Fibroblast of gingiva (primary cell): ENCODE measurements at places on chromosomes 1 and 21.

DNA sequence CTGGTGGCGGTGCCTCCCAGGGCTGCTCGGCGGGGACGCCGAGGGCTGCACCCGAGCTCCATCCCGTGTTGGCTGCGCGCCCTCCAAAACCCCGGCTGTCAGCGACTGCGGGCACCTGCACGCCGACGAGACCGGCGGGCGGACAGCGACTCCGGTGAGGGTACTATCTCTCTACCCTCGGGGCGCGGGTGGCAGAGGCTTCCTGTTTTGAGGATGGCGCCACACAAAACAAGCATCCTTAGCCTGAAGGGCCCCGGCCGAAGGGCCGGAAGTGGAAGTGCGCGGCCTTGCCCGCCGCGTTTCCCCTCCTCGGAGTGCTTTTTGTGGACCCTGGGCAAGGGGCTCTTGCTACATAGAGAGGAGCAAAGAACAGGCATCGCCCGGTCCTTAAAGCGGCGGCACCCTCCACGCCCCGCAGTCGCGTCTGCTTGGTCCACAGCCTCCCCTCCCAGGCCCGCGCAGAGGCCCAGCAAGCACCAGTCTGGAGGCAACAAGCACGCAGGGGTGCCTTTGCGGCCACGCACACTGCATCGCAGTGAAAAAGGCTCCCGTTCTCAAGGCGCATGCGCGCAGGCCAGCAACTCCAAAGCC is 561 bp upstream of the COQ8A start:
- no peak for DNase-seq

- DNase-seq = peak; percentile 32
Observed at GRCh38 chr1:202567738-202568137, 142.5 kb downstream of the SYT2 start.

DNA sequence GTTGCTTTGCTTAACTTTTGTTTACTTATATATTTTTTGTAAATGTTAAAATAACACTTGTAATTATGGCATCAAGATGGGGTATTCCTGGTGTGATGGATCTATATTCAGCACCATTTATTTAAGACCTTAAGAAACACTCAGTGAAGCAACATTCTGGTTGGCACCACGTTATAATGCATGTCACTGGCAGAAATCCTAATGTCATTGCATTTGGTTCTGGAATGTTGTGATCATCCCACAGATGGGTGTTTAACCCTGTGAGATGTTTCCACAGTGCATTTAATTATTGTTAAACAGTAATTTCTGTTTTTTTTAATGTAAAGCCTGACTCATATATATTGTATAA is 116.5 kb downstream of the NOS1AP start:
- no peak for DNase-seq

GRCh38 chr1:225937048-225937968 is 3.7 kb downstream of the LEFTY2 start:
- no peak for DNase-seq

DNA sequence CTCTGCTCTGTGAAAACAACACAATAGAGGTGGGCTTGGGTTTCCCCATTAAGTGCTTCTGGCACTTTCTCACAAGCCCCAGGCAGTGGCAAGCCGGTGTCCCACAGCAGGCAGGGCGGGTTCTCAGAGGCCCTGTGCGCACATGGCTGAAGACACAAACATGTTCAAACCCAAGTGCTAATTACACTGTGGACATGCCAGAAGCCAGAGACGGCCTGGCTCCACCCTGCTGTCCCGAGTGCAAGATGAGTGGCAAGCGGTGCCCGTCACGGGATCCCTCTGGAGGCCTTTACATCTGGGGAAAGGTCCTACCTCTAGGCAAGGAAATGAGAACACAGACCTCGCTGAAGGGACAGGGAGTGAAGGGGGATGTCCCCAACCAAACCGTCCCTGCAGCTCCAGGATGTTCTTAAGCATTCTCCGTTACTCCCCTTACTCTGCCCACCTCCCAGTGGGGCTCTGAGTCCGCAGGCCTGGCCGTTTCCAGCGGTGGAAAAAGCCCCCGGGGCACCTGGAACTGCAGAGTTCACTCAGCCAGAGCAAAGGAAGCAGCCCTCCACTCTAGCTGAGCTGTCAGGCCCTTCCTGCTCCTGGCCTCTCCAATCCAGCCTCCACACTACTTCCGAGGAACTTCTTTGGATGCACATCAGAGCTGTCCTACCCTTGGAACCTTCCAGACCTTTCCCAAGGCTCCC is 57.4 kb downstream of the SLC66A1 start:
- DNase-seq = no peak

DNA sequence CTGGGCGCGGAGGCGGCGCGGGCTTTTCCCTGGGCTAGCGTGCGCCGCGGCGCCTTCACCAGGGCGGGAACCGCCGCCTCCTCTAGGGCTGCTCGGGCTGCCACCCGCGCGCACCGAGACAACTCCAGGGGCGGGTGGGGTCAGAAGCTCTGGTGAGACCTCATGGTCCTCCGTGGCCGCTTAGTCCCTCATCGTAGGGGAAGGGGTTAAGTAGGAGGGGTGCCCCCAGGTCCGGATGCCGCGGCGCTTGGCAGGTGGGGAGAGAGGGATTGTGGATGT is 559 bp downstream of the SERTAD4 start:
- no peak for DNase-seq

- DNase-seq = no peak
Observed at GRCh38 chr1:54223441-54224202, 23.7 kb downstream of the MRPL37 start.

DNA sequence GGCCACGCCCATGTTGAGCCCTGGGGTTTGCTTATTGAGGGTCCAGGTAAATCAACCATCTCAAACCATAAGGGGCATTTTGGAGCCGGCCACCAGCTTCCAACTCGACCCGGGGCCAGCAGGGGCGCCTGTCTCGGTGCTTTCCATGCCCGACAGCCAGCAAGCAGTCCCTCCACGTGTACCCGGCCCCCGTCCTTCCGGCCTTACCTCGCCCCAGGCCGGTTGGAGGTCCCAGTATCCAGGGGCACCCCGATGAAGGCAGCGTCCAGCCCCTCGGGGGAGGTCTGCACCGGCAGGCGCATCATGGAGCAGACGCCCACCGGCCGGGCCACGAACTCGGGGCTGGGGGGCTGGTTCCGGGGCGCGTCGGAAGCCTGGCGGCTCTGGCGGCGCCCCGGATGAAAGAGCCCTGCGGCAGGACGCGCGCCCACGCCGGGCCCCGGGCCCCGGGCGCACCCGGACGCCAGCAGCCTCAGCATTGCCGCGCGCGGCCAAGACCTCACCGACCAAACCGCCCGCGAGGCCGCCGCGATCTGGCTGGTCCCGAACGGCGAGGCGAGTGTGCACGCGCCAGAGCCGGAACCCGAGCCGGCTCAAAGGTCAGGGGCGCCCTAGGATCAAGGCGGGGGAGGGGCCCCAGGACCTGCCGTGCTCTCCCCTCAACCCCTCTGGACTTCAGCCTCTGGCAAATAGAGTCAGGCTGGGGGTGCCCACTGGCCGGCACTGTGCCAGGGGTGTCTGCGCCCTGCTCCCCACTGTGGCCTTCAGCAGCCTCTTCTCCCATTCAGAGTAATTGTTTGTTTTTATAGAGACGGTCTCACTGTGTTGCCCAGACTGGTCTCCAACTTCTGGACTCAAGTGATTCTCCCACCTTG is at the start of gene AGMAT:
Gene AGMAT (minus strand): TSS at position 563 of the 875 bp plus-strand sequence. CDS start 84 bp downstream, at position 479.
- no peak for DNase-seq

GRCh38 chr1:169648709-169649108 is 18.8 kb upstream of the SELP start:
- no peak for DNase-seq

GRCh38 chr1:224524679-224525078 is 90.1 kb upstream of the WDR26 start:
- DNase-seq = no peak

- no peak for DNase-seq
Observed at GRCh38 chr1:242871471-242872030, 347.1 kb upstream of the PLD5 start.

- DNase-seq = no peak
Observed at GRCh38 chr21:20998456-20998789, 214 bp downstream of the NCAM2 start.

GRCh38 chr1:239719642-239720258 is 333.4 kb downstream of the CHRM3 start:
- no peak for DNase-seq

- DNase-seq = no peak
Observed at GRCh38 chr1:84919461-84919970, 26.5 kb upstream of the LPAR3 start.

- DNase-seq = no peak
Observed at GRCh38 chr1:20998826-20999225, 177.9 kb downstream of the EIF4G3 start.

- DNase-seq = peak; percentile 65
Observed at GRCh38 chr21:44924606-44925377, 4.1 kb upstream of the ITGB2 start.

DNA sequence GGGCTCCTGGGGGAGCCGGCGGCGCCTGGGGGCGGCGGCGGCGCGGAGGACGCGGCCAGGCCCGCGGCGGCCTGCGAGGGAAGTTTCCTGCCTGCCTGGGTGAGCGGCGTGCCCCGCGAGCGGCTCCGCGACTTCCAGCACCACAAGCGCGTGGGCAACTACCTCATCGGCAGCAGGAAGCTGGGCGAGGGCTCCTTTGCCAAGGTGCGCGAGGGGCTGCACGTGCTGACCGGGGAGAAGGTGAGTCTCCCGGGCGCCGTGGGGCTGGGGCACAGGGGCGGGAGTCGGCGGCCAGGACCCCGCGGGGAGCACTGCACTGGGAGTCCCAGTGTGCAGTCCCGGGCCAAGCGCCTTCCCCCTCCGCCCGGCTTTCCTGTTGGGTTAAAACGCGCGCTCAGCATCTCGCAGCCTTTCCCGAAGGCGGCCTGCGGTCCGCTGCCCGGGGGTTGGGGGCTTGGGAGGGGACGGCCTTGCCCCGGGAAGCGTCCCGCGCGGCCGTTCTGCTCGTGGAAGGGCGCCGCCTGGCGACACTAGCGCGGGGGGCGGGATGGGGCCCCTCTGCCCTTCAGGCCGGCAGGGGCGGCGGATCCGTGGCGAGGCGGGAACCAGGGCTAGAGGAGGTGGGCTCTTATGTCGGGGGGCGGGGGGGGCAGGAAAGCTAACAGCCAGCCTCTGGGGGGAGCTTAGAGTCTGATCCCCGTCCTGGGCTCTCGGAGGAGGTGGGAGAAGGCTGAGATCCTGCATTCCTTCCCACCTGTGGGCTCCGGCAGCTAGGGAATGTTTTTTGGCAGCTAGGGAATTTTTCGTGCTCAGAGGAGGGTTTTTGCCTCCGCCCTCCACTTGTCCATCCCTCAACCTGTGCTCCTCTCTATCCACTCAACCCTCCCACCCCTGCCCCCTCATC is 1.1 kb downstream of the HUNK start:
- no peak for DNase-seq

DNA sequence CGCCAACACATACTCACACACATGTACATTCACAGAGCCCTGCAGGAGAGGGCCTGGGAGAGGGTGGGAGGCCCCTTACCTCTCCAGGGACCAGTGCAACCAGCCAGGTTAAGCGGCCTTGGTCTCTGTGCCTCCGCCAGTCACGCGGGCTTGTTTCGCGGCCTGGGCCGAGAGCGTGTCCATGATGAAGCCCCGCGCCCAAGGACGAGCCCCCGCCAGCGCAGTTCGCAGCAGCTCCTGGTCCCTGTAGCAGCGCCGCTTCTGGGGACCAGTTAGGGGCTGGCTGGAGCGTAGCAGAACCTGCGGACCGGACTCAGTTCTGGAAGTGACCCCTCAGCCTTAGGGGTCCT is 7.3 kb upstream of the FAM167B start:
- DNase-seq = no peak

GRCh38 chr1:21539933-21540332 is 30.7 kb downstream of the ALPL start:
- peak; percentile 30 for DNase-seq

DNA sequence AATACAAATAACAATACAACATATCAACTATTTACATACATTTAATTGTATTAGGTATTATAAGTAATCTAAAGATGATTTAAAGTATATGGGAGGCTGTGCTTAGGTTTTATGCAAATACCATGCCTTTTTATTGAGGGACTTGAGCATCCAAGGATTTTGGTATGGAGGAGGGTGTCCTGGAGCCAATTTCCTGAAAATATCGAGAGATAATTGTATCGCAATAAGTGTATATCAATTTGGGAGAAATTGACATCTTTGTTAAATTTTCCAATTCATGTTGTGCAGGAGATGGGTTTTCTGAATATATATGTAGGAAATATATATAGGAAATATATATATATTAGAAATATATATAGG is 63.5 kb downstream of the ATP1A1 start:
- DNase-seq = no peak

- peak; percentile 88 for DNase-seq
Observed at GRCh38 chr1:206706298-206706791, 21.6 kb downstream of the MAPKAPK2 start.

DNA sequence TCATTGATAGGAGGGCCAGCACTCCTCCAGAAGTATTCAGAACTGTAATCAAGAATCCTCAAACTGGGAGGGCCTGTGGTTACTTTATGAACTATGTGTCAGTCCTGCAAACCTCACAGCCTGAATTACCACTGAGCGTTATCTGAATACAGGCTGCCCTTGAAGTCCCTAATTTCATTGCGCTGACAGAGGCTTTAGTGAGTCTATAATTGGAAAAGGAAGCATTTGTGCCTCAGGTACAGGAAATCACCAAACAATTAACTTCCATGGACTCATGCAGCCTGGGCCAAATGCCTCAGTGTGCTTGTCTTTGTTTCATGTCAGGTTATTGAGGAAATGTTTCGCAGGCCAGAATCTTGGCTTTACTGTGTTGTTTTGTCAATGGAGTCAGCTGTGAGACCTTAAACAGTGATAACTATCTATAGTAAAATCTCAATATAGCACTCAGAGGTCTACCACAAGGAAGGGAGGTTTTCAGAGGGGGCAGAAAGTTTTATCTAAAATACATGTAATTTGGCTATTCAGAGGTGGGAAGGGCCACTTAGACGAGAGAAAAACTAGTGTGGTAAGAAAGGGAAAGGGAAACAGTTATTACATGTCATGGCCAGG is 32.9 kb upstream of the DOCK7 start:
- DNase-seq = no peak

DNA sequence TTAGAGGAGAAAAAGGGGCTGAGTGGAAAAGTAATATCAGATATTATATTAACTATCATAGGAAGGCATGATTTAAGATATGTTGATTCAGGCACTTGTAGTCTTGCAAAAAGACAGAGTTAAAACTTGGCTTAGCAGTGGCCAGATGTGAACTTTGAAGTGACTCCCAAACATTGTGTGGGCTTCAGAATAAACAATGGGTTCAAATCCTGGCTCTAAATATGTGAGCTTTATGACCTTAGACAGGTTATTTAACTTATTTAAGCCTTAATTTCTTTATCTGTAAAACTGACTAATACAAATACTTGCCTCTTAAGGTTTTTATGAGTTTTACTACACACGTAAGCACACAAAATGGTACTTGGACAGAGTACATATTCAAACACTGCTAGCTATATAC is 85.9 kb downstream of the TNFSF18 start:
- no peak for DNase-seq

DNA sequence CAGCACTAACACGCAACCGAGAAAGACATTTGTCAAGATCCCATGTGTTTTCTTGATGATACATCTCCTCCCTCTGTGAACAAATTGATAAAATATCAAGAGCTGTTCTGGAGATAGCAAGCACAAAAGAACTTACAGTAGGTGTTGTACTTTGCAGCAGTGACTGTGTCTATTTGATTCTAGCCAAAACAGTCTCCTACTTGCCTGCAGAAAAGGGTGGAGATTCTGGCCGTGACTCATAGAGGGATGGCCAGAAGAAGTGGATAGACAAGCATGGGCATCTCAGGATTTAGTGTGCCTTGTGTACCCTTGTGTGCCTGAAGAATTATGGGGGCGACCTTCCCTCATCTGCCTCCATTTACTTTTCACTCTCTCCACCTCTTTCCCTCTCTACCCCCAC is 458.4 kb upstream of the LRRC7 start:
- DNase-seq = no peak
